ENCODE measurements at places on chromosomes 2 and 18.

- no peak for DNase-seq
These were observed 57.4 kb upstream of the EPAS1 start for GRCh38 chr2:46239847-46240181.

DNA sequence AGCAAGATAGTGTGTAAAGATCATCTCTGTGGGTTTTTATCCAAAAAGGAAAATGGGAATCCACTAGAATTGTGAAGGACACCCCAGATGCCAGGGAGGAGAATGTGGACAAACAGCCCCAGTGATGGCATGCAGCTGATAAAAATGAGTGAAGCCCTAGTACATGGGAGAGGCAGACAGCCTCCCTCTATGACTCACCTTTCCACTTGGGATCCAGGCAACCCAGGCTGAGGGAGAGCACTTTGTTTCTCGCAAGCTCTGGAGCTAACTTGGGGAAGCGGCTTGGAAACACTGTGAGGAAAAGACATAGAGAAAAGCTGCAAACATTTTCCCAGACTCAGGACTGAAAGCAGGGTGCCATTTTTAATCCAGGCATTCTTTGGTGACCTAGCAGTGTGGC is 5.3 kb upstream of the FLACC1 start:
- no peak for DNase-seq

DNA sequence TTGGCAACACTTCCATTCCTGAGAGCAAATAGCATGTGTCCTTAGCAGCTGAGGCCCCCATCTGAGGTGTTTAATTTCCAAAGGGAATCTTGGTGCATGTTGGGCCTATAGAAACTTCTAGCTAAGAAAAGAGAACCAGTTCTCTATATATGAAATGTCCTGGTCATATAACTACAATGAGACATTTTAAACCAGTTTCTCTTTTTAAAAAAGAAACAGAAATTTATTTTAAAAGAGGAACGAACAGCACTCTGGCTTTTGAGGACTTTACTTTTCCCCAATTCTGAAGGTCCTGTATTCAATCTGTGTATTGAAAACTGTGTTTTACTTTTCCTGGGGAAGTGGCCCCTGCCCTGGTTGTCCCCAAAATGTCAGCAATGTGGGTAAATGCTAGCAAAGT is 309.5 kb upstream of the STON1 start:
- DNase-seq = no peak

DNA sequence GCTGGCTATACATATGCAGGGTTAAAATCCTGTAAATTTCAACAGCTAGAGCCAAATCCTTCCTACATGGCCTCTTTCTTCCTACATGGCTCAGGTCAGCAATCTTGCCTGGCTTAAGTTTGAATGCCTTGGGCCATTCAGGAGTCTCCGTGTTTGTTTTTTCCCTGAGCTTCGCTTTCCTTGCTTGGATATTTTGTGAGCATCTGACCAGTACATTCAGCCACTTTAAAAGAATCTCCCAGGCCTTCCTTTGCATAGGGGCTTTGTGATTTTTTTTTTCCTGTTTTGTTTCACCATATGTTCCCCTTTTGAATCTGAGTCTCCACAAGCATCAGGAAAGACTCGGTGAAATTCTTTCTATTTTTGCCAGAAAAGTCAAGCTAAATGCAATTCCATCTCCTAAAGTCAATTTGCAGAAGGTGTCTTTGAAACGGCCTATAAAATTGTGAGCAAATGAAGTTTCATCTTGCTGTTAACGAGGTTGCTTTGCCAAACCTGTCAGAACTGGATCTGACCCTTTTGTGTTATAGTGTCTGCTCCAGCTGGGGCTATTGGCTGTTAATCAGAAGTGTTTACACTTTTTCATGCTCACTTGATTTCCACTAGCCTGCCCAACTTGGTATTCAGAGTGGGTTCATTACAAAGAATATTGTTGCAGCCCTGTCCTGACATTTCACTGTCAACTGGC is 256.9 kb downstream of the DCC start:
- DNase-seq = no peak

Measured in dermis microvascular lymphatic vessel endothelial cell (primary cell).